ENCODE measurements at places on chromosomes 4 and X. TPM values are rescaled to one million over a fixed set of nuclear protein-coding genes. Genes with fewer than 3 reads are reported as not detected.

Gene NSUN7
- total RNA-seq: 0.25 TPM

Gene PCDH10
- total RNA-seq: not detected

Gene SLC10A6
- total RNA-seq: not detected

Gene SCML2
- total RNA-seq: 2.0 TPM

Gene NCAPG
- total RNA-seq: 59.1 TPM

Gene MSN
- total RNA-seq: 483 TPM

Gene FRAS1
- total RNA-seq: 0.23 TPM

Gene EVC2
- total RNA-seq: 0.69 TPM

Gene CWH43
- total RNA-seq: not detected

Gene PAK3
- total RNA-seq: not detected

Gene PITX2
- total RNA-seq: not detected

Gene VEGFC
- not detected for total RNA-seq

Gene MED14
- total RNA-seq: 40.3 TPM

Gene GPRIN3
- 23.9 TPM for total RNA-seq

Gene UGT2B17
- total RNA-seq: not detected

Gene UCP1
- not detected for total RNA-seq

Gene SOWAHB
- 0.09 TPM for total RNA-seq

Gene ADAM29
- not detected for total RNA-seq

Gene UGT8
- total RNA-seq: 0.17 TPM

Gene GLOD5
- not detected for total RNA-seq

Gene PDGFRA
- total RNA-seq: not detected

Gene AGTR2
- not detected for total RNA-seq

Gene FAM133A
- total RNA-seq: not detected

Gene ALAS2
- not detected for total RNA-seq

Gene PNCK
- total RNA-seq: 0.79 TPM

Gene TAF1
- 66.8 TPM for total RNA-seq

Gene CYSLTR1
- total RNA-seq: 4.1 TPM

Gene USP51
- total RNA-seq: 1.6 TPM

Gene PNMA6F
- not detected for total RNA-seq

Gene DCAF12L2
- not detected for total RNA-seq

Gene NUP54
- 48.7 TPM for total RNA-seq

Gene SPACA5
- total RNA-seq: not detected

Gene ENOX2
- total RNA-seq: 11.4 TPM

Gene IL13RA2
- total RNA-seq: not detected

Gene DCLK2
- total RNA-seq: not detected

Gene GABRQ
- total RNA-seq: not detected

Gene GIMD1
- not detected for total RNA-seq

Gene IRS4
- not detected for total RNA-seq

Gene CLCN4
- not detected for total RNA-seq

Gene UGT2B10
- total RNA-seq: not detected

Gene ADH1B
- not detected for total RNA-seq

Gene XG
- total RNA-seq: not detected

Gene SYTL4
- total RNA-seq: not detected

Gene ASMT
- total RNA-seq: not detected

Gene SRPK3
- total RNA-seq: not detected

Gene CPLX1
- 5.0 TPM for total RNA-seq

Gene STS
- 1.1 TPM for total RNA-seq

Gene GPR173
- total RNA-seq: 0.08 TPM

Gene FGD1
- total RNA-seq: 0.06 TPM

Gene MAD2L1
- 49.3 TPM for total RNA-seq

Gene MFAP3L
- 1.7 TPM for total RNA-seq

Gene ERCC6L
- total RNA-seq: 7.9 TPM

Gene HSFX4
- not detected for total RNA-seq

Gene FLNA
- total RNA-seq: 985 TPM

Gene VCX3B
- total RNA-seq: not detected

Gene YY2
- 1.5 TPM for total RNA-seq
